ENCODE measurements at places on chromosomes 11 and 22.

DNA sequence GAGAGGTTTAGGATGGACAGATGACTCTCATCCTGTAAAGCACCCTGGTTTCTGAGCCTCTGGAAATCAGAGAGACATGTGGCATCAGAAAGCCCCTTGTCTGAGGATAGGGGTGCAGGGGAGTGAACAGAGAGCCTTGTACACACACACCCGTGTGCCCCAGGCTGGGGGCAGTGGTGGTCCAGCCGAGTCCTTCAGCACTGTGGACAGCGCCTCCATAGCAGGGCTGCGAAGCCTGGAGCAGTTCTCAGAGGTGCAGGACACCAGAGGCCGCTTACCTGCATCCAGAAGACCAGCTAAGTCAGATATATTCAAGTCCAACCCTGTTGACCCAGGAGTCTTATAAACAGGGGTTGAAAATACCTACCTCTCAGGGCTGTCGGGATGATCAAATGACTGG, 11.5 kb upstream of the IGSF9B start:
- no peak for DNase-seq
- H3K27ac ChIP-seq, result no peak overlapping the region
- no peaks in the 10 kb centered on the region for H3K36me3 ChIP-seq
- H3K4me1 ChIP-seq, result no peaks in the 10 kb centered on the region
- peaks cover 32% of the 10 kb centered on the region for H3K27me3 ChIP-seq
- H3K4me3 ChIP-seq, result no peak overlapping the region

- no peaks in the 10 kb centered on the region for H3K36me3 ChIP-seq
- H3K27ac ChIP-seq, result no peak overlapping the region
- H3K27me3 ChIP-seq, result peaks cover 5% of the 10 kb centered on the region
- no peaks in the 10 kb centered on the region for H3K4me1 ChIP-seq
- DNase-seq, result no peak
Measured at GRCh38 chr11:127485541-127485940, 485.0 kb upstream of the KIRREL3 start.

DNA sequence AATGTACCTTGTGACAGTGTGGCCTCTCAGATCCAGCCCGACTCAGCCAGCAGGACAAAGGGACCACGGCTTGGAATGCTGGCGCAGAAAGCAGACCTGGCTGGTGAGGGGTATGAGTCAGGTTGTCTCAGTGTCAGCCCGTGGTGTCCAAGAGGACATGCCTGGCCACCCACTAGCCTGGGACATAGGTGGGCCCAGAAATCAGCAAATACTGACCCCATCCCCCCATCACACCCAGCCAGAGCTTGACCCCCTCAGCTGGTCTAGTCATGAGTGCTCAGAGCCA, 4.5 kb downstream of the BANF1 start:
- H3K4me3 ChIP-seq, result no peak overlapping the region
- peaks cover 7% of the 10 kb centered on the region for H3K36me3 ChIP-seq
- peaks cover 15% of the 10 kb centered on the region for H3K4me1 ChIP-seq
- H3K27ac ChIP-seq, result no peak overlapping the region
- DNase-seq, result no peak

- H3K36me3 ChIP-seq, result no peaks in the 10 kb centered on the region
- no peaks in the 10 kb centered on the region for H3K4me1 ChIP-seq
- H3K4me3 ChIP-seq, result no peak overlapping the region
- no peak overlapping the region for H3K27ac ChIP-seq
Measured at GRCh38 chr11:12990162-12990480, 19.0 kb upstream of the RASSF10 start.

GRCh38 chr11:93221539-93221938, 23.7 kb upstream of the SLC36A4 start:
- H3K4me1 ChIP-seq, result no peaks in the 10 kb centered on the region
- peaks cover 4% of the 10 kb centered on the region for H3K27me3 ChIP-seq
- no peaks in the 10 kb centered on the region for H3K36me3 ChIP-seq
- no peak overlapping the region for H3K27ac ChIP-seq
- DNase-seq, result no peak

DNA sequence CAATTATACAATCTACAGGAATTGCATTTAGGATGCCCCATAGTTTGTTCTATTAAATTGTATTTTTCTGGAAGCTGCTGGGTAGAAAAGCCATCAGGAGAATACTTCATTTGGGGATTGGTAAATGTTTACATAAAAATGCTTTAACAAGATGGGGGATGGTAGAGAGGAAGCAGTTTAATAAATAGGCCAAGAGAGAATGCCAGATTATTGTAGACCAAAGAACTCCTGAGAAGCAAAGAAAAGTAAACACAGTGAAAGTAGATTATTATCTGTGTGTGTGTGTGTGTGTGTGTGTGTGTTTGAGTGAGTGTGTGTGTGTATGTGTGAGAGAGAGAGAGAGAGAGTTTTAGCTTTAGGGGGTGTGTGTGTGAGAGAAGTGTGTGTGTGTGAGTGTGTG, 820.4 kb upstream of the CCDC90B start:
- no peaks in the 10 kb centered on the region for H3K4me1 ChIP-seq
- no peak overlapping the region for H3K27ac ChIP-seq
- no peaks in the 10 kb centered on the region for H3K36me3 ChIP-seq
- H3K4me3 ChIP-seq, result no peak overlapping the region
- no peaks in the 10 kb centered on the region for H3K27me3 ChIP-seq
- no peak for DNase-seq

DNA sequence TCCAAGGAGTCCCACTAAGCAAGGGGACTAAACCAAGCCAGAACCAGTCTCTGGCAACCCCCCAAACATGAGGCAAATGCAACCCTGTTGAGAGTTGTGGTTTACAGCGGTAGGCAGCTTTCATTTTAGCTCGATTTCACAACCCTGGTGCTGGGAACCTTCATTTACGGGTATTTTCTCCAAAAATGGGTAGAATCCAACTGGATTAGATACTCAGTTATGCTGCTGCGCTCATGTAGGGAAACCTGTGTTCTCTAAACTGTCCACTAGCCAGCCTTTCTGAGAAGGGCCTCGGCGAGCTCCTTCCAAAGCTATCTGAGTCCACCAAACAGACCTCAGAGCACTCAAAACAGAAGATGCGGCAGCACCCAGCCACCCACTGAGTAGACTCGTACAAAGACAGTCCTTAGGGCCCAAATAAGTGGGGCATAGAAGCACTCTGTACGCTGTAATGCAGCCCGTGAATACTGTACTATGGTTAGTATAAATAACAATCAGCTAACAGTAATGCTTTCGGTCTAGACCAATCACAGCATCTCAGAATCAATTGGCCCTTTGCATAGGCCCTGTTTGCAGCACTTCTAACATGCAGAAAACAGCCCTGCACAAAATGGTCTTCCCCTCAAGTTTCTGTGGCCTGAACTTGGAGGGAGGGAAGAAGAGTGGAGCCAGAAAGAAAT, 104.7 kb downstream of the ETS1 start:
- H3K27me3 ChIP-seq, result peaks cover 4% of the 10 kb centered on the region
- H3K4me1 ChIP-seq, result peaks cover 90% of the 10 kb centered on the region
- H3K36me3 ChIP-seq, result peaks cover 80% of the 10 kb centered on the region
- DNase-seq, result no peak
- no peak overlapping the region for H3K4me3 ChIP-seq

DNA sequence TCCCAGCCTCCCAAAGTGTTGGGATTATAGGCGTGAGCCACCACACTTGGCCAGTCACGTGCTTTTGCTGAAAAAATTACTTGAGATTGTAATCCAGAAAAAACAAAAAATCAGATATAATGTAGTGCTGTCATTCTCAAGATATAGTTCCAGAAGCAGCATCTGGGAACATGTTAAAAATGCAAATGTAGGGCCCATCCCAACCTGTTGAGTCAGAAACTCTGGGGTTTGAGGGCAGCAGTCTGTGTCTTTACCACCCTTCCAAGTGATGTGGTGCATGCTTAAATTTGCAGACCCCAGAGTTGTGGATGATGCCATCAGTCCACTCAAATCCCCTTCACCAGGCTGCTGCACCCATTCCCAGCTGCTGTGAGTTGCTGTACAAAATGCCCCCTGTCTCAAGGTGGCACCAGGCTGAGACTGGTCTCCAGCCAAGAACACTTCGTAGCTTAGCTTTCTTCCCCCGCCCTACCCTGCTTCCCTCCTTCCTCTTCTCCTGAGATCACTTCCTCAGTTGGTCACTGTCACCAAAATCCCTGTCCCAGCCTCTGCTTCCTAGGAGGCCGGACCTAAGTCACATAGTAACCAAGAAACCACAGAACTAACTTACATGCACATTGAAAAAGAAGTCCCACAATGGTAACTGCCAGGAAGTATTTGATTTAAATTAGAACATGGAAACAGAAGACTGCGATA, 18.2 kb upstream of the ARRB1 start:
- H3K27me3 ChIP-seq, result peaks cover 9% of the 10 kb centered on the region
- H3K4me3 ChIP-seq, result no peak overlapping the region
- no peak overlapping the region for H3K27ac ChIP-seq
- H3K36me3 ChIP-seq, result peaks cover 4% of the 10 kb centered on the region
- DNase-seq, result no peak

GRCh38 chr11:129239207-129239606, 47.1 kb upstream of the ARHGAP32 start:
- no peak overlapping the region for H3K4me3 ChIP-seq
- H3K36me3 ChIP-seq, result peaks cover 12% of the 10 kb centered on the region
- no peak overlapping the region for H3K27ac ChIP-seq
- no peak for DNase-seq
- peaks cover 1% of the 10 kb centered on the region for H3K27me3 ChIP-seq

DNA sequence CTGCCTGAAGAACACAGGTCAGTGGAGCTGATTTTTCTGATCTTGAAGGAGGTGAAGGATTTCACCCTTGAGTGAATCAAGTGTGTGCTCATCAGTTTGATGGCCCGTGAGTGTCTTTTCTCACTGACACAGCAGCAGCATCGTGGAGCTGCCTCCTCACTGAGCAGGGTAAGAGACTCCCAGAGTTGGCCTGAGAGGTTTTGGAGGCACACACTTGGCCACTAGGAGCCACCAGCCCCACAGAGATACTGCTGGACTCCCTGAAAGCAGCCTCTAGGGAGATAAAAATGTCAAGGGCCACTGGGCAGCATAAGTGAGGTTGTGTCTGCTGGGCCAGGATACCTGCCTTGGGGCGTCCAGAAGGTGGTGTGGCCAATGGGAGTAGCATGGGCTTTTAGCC, 245.4 kb downstream of the GRIK4 start:
- H3K36me3 ChIP-seq, result no peaks in the 10 kb centered on the region
- H3K27me3 ChIP-seq, result peaks cover 15% of the 10 kb centered on the region
- H3K4me3 ChIP-seq, result no peak overlapping the region
- H3K27ac ChIP-seq, result no peak overlapping the region

DNA sequence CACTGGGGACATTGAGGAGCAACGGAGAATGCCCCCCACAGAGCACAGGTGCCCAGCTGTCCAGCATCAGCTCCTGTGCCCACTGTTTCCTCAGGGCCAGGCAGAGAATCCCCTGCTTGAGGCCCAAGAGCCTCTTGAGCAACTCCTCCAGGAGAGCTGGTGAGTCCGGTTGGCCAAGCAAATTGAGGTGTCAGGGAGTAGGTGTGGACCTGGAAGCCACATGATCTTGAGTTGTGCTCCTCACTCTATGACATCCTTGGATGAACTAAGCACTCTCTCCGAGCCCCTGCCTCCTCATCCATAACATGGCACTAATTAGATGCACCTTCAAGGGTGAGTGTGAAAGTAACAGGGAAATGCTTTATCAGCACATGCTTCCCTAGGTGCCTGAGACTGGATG, 121.3 kb downstream of the DBX1 start:
- peaks cover 42% of the 10 kb centered on the region for H3K36me3 ChIP-seq
- no peak overlapping the region for H3K27ac ChIP-seq
- peaks cover 7% of the 10 kb centered on the region for H3K27me3 ChIP-seq
- no peak for DNase-seq
- peaks cover 42% of the 10 kb centered on the region for H3K4me1 ChIP-seq

- H3K36me3 ChIP-seq, result 0 out of 2 replicates have a peak, but pooled peaks cover 3% of the 10 kb centered on the region
- H3K4me3 ChIP-seq, result no peak overlapping the region
- no peak overlapping the region for H3K27ac ChIP-seq
Measured at GRCh38 chr11:65932558-65932919, 12.7 kb upstream of the TSGA10IP start.

- H3K27me3 ChIP-seq, result no peaks in the 10 kb centered on the region
- H3K4me1 ChIP-seq, result no peaks in the 10 kb centered on the region
- H3K36me3 ChIP-seq, result no peaks in the 10 kb centered on the region
- no peak for DNase-seq
- H3K27ac ChIP-seq, result no peak overlapping the region
Measured at GRCh38 chr11:17876827-17877226, 136.0 kb downstream of the SERGEF start.

GRCh38 chr11:121763526-121763925, 310.8 kb upstream of the SORL1-AS1 start:
- peaks cover 13% of the 10 kb centered on the region for H3K4me1 ChIP-seq
- peaks cover 3% of the 10 kb centered on the region for H3K27me3 ChIP-seq
- no peak overlapping the region for H3K27ac ChIP-seq
- no peak overlapping the region for H3K4me3 ChIP-seq
- no peaks in the 10 kb centered on the region for H3K36me3 ChIP-seq

DNA sequence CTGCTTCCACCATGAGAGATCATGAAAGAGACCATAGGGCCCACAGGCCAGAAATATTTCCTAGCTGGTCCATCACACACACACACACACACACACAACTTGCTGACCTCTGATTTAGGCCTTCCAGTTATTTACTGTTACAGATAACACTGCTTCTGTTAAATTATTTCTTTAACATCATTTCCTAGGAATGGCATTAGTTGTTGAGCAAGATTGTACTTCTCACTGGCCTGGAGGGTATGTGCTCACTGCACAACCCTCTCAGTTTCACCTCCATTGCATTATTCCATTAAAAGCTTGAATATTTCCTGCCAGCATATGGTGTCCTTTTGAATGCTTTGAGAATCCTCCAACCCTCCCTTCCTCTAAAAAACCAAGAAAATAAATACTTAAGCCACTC, 104.4 kb downstream of the MICAL2 start:
- no peak overlapping the region for H3K4me3 ChIP-seq
- peaks cover 44% of the 10 kb centered on the region for H3K4me1 ChIP-seq
- DNase-seq, result peak; percentile 26
- H3K27me3 ChIP-seq, result peaks cover 5% of the 10 kb centered on the region

- no peak overlapping the region for H3K27ac ChIP-seq
- H3K4me3 ChIP-seq, result no peak overlapping the region
- H3K27me3 ChIP-seq, result peaks cover 7% of the 10 kb centered on the region
- H3K4me1 ChIP-seq, result no peaks in the 10 kb centered on the region
- H3K36me3 ChIP-seq, result peaks cover 5% of the 10 kb centered on the region
- no peak for DNase-seq
Measured at GRCh38 chr11:71434576-71435130, 13.5 kb downstream of the DHCR7 start.

- DNase-seq, result peak; percentile 45
- H3K4me3 ChIP-seq, result peak overlapping the region; percentile 53
- no peak overlapping the region for H3K27ac ChIP-seq
- peaks cover 6% of the 10 kb centered on the region for H3K36me3 ChIP-seq
- peaks cover 28% of the 10 kb centered on the region for H3K27me3 ChIP-seq
- H3K4me1 ChIP-seq, result peaks cover 14% of the 10 kb centered on the region
Measured at GRCh38 chr22:45072322-45072903, 62.6 kb upstream of the PHF21B start.
